ENCODE measurements at places on chromosomes 2 and 18.

DNA sequence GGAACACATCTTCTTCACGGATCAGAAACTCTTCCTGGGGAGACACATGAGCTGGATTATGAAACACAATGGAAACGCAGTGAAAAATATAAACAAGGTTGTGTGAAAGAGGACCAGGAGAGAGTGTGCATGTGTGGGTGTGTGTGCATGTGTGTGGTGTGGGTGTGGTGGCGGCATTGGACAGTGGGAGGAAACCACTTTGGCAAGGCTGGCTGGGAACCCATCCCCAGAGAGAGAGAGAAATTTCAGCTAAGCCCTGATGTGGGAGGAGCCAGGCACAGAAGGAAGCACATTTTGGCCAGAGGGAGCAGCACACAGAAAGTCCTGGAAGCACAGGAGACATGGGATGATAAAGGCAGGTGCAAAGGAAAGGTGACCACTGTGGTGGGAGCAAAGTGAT is 147.6 kb upstream of the COPS8 start:
- no peak for DNase-seq

- DNase-seq: no peak
Observed at GRCh38 chr2:32250290-32250689, 14.4 kb downstream of the NLRC4 start.

DNA sequence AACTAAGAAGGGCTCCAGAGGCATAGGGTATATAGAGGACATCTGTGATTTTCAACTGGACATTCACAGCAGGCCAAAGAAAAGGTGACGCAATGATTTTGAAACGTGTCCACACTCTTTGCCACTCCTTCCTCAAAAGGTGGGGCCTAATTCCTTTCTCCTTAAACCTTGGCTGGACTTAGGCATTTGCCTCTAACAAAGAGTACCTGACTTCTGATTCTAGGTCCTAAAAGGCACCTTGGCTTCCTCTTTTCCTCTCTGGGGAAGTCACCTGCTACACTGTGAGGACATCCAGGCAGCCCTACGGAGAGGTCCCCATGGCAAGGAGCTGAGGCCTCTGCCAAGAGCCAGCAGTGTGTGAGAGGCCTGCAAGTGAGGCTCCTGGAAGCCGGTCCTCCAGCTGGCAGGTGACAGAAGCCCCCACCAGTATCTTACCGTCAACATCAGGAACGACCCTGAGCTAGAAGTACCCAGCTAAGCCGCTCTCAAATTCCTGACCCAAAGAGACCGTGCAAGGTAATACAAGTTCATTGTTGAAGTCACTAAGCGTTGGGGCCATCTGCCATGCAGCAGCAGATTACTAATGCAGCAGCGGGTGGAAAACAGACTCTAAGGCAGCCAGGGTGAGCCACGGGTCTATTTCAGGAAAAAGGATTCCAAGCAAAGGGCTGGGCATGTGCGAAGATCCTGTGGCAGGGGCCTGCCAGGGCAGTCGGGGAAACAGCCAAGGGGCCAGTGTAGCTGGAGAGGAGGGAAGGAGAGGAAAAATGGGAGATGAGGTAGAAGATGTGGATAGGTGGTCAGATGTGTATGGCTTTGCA is 7.4 kb upstream of the HES6 start:
- no peak for DNase-seq

DNA sequence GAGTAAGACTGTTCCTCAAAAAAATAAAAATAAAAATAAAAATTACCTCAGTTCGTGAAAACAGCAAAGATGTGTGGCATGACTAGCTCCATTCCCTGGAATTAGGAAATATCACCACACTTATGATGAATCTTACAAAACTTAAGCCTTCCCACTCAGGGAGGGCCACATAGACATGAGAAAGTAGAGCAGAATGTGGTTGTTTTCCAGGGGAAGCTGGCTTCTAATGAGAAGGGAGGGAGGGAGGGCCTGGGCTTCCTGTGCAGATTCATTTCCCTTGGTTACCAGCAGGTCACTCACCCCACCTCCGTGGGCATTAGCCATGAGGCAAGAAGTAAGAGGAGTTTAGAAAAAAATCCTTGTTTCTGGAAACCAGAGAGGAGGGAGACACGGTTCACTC is 95.9 kb upstream of the RMDN2 start:
- no peak for DNase-seq

DNA sequence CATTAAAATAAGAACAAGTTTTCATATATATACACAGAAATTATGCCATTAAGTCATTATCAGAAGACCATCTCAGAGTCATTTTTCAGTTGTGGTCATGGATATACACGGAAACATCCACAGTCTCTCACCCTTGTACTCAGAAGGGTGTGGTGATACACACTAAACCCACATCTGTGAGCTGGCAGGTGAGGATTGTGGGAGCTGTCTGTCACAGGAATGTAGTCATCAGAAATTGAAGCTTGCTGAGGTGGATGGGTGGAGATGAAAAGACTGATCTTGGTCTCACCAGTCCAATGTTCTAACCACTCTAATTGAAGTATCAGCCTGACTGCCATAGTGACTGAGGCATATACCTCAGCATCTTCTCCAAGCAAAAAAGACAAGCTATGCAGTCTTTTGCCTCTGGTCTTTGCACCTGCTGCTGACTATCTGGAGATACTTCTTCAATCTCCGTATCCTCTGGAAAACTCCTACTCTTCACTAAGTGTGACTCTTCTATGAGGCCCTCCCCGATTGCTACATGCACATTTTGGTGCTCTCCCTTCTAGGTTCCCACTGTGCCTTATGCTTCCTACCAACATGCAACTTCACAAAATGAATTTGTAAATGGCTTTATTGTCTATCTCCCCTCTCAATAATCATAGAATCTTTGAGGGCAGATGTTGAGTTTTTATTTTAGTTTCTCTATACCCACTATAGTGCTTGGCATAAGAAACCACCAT is 232.8 kb downstream of the DYM start:
- DNase-seq: no peak

- no peak for DNase-seq
Observed at GRCh38 chr18:3892152-3892551, 442.2 kb downstream of the TGIF1 start.

DNA sequence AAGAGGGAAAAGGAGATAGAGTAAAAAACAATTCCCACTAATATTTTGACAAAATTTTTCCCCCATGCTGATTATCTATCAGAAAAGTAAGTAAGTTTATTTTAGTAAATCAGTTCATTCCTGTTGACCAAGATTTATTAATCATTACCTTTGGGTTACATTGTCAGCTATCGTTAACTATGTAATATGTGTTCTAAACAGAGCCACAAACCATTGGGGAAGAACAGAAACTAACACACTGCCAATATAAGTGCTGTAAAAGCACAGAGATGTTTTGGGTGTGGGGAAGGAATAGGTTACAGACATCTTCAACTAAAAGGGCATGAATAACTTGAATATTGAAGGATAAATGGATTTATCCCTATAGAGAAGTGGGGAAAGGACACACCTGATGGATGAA is 42.5 kb upstream of the ACADL start:
- DNase-seq: no peak

GRCh38 chr2:172234716-172235691 is 132.3 kb upstream of the DLX2 start:
- DNase-seq: no peak

GRCh38 chr18:69401226-69401971 is 711 bp downstream of the DOK6 start:
- DNase-seq: peak; percentile 21

- DNase-seq: no peak
Observed at GRCh38 chr2:26633351-26633945, 7.7 kb downstream of the CIB4 start.

- no peak for DNase-seq
Observed at GRCh38 chr2:241866790-241867645, 2.5 kb upstream of the RTP5 start.

DNA sequence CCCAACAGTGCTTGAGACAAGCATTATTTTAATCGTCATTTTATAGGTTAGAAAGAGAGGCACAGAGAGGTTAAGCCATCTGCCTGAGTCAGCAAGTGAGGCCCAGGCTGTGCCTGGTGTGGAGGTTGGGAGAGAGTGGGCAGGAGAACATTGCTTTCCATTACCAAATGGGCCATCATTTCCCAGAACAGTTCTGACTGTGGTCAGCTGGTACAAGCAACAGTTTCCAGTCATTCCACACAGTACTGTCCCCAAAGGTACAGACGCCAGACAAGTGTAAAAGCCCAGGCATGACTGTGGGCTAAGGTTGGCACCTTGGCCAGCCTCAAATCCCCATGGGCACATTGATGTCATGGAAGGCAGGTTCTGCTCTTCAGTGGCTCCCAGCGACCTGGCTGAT is 98.2 kb upstream of the LCLAT1 start:
- no peak for DNase-seq

GRCh38 chr18:49841236-49842217 is 28.2 kb upstream of the ACAA2 start:
- DNase-seq: no peak

- no peak for DNase-seq
Observed at GRCh38 chr2:126802774-126803433, 95.8 kb upstream of the TEX51 start.

- DNase-seq: no peak
Observed at GRCh38 chr2:9336576-9337314, 86.6 kb downstream of the ITGB1BP1 start.

- DNase-seq: no peak
Observed at GRCh38 chr2:197516393-197516761, 511 bp downstream of the MOB4 start.

DNA sequence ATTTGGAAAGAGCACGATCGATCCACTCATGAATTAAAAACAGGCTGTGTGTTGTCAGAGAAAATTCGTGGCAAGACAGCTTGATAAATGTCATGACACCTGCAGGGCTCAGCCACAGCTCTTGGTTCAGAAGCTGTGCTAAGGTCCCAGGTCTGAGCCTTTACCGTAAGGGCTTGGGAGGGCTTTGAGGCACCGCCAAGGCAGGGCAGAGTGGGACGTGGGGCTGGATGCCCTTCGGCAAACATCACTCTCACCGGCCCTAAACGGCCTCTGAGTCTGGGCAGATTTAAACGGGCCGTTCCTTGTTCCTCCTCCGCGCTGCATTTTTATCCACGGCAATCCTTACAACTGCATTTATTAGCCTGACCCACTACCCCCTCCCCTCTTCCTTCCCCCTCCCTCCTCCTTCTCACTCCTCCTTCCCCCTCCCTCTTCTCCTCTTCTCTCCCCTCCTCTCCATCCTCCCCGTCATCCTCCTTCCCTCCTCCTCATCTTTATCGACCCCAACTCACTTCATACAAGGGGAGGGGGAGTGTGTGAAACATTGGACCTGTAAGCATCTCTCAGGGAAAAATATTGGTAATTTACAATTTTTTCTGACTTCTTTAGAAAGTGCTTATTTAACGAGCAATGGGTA is 33.9 kb downstream of the MBP start:
- DNase-seq: no peak

GRCh38 chr2:175039031-175039430 is 33.9 kb upstream of the CHN1 start:
- DNase-seq: no peak

- no peak for DNase-seq
Observed at GRCh38 chr2:208062113-208062512, 36.8 kb upstream of the PLEKHM3 start.

- no peak for DNase-seq
Observed at GRCh38 chr2:135093670-135094330, 41.7 kb downstream of the RAB3GAP1 start.

GRCh38 chr2:64228126-64228678 is 84.0 kb upstream of the PELI1 start:
- DNase-seq: peak; percentile 90

GRCh38 chr2:9538000-9538507 is 17.6 kb downstream of the ADAM17 start:
- no peak for DNase-seq

GRCh38 chr18:24271381-24272228 is 126.0 kb downstream of the OSBPL1A start:
- peak; percentile 33 for DNase-seq

- DNase-seq: no peak
Observed at GRCh38 chr2:43214253-43214652, 12.2 kb downstream of the ZFP36L2 start.

GRCh38 chr18:37230768-37231167 is 334.8 kb downstream of the CELF4 start:
- DNase-seq: no peak

DNA sequence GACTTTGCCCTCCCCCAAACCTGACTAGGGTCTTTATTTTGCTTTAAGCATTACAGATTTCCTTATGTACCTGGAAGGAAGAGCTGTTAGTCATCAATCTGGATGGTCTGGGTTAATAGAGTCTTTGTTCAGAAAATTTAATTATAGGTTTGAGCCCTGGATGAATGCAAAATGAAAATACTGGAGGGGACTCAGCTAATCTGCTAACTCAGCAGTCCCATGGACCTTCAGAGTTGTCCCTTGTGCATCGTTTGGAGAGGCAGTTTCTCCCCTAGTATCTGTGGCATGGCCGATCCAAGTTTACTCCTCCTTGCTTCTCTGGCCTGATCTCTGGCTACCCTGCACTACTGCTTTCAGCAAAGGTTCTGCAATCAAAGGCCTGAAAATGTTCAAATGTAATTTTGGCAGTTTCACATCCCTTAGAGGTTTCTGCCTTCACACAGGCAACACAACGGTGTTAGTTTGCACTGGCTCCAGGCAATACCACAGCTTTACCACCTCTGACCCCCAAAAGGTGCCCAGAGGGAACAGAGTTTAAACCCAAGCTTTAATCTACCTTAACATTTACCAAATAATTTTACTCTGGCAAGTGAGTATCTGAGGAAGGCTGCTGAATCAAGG is 134.3 kb downstream of the THADA start:
- peak; percentile 17 for DNase-seq

- no peak for DNase-seq
Observed at GRCh38 chr2:207279520-207279919, 113.8 kb upstream of the KLF7 start.

- DNase-seq: no peak
Observed at GRCh38 chr2:234542742-234543141, 45.9 kb upstream of the ARL4C start.

- DNase-seq: no peak
Observed at GRCh38 chr2:215392687-215393270, 43.1 kb downstream of the FN1 start.

All from C1 segment of cervical spinal cord (tissue), 14 donors.